NCI-H1436 treated with DMSO at 0.1 percent for 48 hours (cell line): ENCODE measurements at places on chromosomes 5 and 9.

DNA sequence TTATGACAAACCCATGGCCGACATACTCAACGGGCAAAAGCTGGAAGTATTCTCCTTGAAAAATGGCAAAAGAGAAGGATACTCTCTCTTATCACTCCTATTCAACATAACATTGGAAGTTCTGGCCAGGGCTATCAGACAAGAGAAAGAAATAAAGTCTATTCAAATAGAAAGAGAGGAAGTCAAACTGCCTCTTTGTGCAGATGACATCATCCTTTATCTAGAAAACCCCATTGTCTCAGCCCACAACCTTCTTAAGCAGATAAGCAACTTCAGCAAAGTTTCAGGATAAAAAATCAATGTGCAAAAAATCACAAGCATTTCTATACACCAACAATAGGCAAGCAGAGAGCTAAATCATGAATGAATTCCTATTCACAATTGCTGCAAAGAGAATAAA is 1799.9 kb upstream of the ACO1 start:
- DNase-seq, result no peak

DNA sequence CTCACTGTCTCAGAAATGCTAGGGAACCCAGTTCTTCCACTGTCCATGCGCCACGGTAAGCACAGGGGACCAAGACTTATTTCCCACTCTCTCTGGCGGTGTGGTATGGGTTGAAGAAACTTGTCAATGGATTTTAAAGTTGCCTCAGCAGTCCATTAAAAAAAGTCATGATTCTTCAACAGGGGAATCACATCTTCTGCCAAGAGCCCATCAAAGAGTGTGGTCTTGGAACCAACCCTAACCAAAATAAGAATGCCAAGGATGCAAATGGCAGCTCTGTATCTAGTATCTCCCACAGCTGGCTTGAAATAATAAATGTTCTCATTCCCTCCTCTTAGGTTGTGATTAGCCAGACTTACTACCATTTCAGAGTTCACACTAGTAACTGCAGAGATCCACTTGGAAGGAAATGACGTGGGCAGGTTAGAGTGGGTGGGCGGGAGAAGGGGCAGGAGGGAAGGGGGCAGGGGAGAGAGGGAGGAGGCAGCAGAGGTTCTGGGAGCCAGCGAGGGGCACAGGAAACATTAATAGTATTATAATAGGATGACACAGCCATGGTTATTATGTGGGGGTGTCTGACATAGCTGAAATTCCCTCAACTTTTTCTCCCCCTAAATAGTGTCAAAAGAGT is 17.6 kb downstream of the PTCH1 start:
- no peak for DNase-seq

- DNase-seq, result no peak
Measured at GRCh38 chr5:112059579-112060135, 302.7 kb upstream of the NREP start.

GRCh38 chr9:33311953-33312352 is 21.6 kb downstream of the NFX1 start:
- no peak for DNase-seq

GRCh38 chr5:5420251-5420650 is 2.2 kb upstream of the ICE1 start:
- DNase-seq, result no peak

DNA sequence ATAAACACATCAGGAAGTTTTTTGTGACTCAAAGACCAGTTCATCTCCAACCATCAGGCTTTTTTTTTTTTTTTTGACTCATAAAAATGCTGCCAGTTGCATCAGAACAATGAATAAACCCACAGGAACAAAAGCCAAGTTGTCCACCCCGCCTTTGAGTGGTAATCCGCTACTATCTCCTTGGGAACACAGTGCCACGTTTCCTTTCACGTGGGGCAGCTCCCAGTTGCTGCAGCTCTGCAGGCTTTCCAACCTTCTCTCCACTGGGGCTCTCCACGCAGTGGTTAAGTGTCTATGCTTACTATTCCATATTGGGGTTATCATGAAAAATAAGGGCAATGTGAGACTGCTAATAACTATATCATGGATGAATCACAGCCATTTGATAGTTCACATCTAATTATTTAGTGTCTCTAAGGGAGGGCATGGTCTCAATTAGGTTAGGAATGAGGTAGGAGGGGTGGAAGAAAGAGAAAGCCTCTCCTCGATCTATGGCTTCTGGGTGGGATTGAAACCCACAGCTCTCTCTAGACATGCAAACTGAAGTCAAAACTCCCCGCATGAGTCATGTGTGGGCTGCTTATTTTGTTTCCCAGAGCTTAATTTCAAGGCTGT is 55.8 kb upstream of the ACTBL2 start:
- no peak for DNase-seq

DNA sequence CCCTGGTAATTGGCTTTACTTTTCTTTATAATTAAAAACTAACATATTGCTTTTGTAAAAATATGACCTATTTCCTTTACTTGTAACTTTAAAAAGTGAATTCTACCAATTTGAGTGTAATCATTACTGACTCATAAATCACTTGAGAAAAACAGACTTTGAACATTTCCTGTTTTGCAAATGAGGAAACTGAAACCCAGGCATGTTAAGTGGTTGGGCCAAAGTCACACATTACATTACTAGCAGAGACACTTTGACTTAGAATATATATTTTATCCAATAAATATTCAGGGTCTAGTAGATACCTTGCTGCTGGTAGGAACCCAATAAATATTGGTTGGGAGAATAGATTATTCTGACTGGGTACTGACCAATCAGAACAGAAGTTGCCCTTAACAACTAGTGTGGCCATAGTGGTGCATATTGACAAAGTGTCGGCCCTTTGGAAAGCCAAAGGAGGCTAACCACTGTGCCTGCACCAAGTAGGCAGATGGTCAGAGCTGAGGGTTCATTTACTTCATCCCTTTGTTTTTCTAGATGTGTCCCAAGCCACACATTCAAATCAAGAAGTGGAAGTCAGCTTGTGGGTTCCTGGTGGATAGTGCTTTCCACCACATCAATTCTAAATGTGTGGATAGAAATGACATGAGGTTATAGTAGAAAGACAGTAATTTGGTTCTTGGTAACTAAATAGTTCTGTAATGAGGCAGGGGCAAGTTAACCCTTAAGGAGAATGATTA is 365.1 kb upstream of the RIOK2 start:
- DNase-seq, result no peak

GRCh38 chr5:178237431-178238312 is 5.1 kb upstream of the PHYKPL start:
- no peak for DNase-seq

GRCh38 chr5:135329066-135329912 is 69.7 kb downstream of the MACROH2A1 start:
- no peak for DNase-seq

GRCh38 chr5:6483880-6484382 is 35.3 kb downstream of the UBE2QL1 start:
- no peak for DNase-seq

DNA sequence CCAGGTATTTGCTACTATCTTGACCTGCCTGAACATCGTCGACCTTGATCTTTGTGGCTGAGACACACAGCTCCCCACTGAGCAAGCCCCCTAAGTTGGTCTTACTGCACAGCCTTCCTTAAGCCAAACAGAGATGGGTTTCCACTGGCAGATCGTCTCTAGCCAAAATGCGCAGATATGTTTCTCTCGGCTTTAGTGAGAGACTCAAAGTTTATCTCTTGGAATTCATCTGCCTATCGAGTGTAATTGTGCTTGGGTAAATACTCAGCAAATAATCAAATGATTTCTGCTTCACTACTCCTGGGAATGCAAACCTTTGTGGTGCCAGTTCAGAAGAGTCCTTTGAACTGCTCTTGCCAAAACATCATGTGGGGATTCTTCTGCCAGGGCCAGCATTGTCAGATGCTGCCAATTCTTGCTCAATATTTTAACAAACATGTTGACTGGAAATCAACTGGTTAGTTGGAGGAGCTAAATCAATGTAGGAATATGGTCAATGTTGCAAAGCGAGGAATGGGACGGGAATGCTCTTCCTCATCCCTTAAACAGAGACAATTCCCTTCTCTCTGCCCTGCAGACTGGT is 141.2 kb upstream of the SLC28A3 start:
- DNase-seq, result no peak

- no peak for DNase-seq
Measured at GRCh38 chr5:125926172-125926571, 497.0 kb upstream of the GRAMD2B start.

- no peak for DNase-seq
Measured at GRCh38 chr5:142315096-142315900, 9.5 kb downstream of the SPRY4 start.

DNA sequence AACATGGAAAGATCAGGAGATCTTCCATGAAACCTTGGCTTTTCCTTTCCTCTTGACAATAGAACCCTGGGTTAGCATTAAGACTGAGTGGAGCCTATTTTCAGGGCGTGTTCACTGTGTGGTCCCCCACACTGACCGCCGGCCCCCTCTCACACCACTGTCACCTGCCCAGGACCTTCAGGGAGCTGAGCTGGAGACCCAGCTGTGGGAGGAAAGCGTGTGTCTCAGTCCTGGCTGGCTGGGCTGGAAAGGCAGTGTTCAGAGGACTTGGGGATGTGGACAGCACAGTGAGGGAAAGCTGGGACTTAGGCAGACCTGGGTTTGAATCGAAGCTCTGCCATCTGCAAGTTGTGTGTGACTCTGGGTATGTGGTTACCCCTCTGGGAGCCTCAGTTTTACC is 268.1 kb downstream of the NSG2 start:
- no peak for DNase-seq

GRCh38 chr5:14445013-14445412 is 136.6 kb upstream of the OTULINL start:
- no peak for DNase-seq

GRCh38 chr9:107016383-107016782 is 153.4 kb downstream of the ZNF462 start:
- DNase-seq, result no peak

GRCh38 chr9:133188006-133188842 is 20.8 kb downstream of the OBP2B start:
- DNase-seq, result no peak

GRCh38 chr9:82677086-82677485 is 385.9 kb downstream of the RASEF start:
- no peak for DNase-seq

GRCh38 chr9:86703346-86703745 is 244.0 kb downstream of the GAS1 start:
- DNase-seq, result no peak

DNA sequence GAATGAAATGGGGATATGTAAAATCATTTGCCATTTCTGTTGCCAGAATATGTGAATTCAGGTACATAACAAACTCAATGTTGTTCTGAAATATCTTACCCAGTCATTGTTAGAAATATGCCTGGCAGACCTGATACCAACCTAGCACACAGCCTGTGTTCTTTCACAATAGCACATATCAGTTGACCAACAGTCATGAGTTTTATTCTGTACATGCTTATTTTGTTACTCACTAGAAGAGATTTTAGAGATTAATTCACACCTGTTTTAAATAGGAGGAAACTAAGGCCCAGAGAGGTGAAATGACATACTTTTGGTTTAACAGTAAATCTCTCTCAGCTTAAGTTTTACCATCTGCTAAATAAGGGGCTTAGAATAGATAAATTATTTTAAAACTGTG is 8.4 kb upstream of the PPP1R2B start:
- DNase-seq, result no peak

GRCh38 chr9:77435688-77436087 is 212.4 kb downstream of the GNA14 start:
- no peak for DNase-seq

- DNase-seq, result no peak
Measured at GRCh38 chr9:116465576-116466270, 221.4 kb upstream of the TRIM32 start.

DNA sequence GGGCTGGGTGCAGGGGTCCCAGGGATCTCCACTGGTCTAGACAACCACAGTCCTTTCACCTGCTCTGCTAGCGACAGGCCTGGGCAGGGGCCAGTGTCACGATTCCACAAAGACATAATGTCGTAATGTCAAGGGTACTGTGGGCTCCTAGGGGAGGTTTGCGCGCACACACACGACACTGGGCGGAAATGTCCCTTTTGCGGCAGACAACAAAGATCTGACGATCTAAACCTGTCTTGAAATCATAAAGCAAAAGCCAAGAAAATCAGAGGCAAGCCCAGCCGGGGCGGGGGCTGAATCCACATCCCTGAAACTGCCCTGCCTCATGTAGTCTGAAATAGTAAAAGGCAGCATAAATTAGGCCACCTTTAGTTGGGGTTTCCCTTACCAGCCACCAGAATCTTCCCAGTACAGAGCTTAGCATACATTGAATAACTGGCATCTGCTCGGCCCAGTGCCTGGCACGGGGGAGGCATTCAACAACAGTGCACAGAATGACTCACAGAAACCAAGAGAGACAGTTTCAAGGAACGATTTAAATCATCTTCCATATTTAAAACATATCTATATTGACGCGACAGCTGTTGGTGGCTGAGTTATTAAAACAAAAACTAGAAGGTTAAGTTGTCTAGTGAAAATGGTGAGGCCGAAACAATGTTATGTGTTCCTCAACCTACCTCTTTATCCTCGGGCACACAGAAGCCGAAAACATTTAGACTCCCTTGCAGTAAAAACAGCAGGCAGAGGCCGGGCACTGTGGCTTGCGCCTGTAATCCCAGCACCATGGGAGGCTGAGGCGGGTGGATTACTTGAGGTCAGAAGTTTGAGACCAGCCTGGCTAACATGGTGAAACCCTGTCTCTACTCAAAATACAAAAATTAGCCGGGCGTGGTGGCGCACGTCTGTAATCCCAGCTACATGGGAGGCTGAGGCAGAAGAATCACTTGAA is 151.0 kb downstream of the MYO10 start:
- DNase-seq, result no peak

DNA sequence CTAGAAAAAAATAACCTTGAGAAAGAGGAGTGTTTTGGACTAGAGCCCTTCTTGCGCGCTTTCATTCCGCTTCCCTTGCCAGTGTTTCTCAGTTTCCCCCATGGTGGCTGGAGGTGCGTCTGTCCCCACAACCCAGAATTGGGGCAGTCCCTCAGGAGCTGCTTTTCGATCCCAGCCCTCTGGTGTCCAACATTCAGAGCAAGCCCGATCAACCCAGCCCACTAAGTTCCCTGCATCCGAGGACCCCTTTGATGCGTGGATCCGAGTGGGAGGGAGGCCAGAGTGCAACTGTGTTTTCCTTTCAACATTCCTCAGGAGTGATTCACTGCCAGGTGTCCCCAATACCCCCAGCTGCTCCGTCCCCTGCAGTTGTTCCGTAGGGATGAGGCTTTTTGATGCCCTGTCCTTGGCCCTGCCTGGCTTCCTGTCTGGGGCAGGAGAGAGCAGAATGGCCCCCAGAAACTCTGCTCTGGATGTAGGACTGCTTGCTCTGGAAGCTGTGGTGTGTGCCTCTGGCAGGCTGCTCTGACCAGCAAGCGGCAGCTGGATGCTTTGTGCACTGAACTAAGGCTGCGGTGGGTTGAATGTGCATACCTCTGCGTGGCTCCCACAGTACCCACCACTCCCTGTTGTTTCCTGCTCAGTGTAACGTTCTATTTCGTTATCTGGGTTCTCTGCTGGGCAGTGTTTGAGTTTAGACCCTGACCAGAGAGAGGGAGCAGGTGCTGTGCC is 117.5 kb downstream of the BOD1 start:
- DNase-seq, result no peak

GRCh38 chr9:16964228-16964627 is 93.8 kb upstream of the BNC2 start:
- DNase-seq, result no peak

- no peak for DNase-seq
Measured at GRCh38 chr9:119027901-119028699, 341.1 kb downstream of the BRINP1 start.
